ENCODE measurements at places on chromosomes 4 and X.

GRCh38 chr4:75741027-75741426 is 16.6 kb downstream of the USO1 start:
- no peak for DNase-seq

- DNase-seq: peak; percentile 33
These were observed 78.0 kb downstream of the ZFYVE28 start for GRCh38 chr4:2340272-2341061.

- DNase-seq: no peak
These were observed 689 bp upstream of the NHSL2 start for GRCh38 chrX:71909956-71910355.

DNA sequence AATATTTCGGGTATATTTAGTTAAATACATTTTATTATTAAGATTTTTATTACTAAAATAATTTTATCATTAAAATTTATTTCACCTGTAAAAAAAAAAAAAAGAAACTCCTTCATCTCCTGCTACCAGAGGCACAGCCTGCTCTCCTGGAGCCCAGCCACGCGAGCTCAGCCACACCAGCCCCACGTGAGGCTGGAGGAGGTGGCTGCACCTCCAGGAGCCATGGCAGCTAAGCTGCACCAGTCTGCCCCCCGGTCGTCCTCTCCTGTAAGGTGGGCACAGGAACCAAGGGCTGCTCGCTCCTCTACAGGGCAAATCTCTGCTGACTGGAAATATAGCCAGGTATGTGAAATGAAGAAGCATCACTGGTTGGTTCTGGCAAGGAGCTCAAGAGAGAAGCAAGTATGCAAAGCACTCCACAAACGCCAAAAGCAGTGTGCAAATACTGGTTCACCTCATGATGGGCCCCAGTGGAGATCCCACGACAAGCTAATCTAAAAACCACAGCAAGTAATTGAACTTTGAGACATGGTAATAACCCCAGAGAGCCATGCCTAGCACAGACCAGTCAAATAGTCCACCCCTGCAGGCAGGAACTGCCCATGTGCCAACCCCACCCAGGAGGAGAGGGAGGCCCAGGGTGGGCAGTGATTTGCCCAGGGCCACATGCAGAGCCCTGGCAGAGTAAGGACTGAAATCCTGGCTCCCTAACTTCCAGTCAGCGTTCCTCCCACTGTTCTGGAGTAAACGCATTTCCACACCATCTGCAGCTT is 90.1 kb downstream of the WFS1 start:
- DNase-seq: no peak

DNA sequence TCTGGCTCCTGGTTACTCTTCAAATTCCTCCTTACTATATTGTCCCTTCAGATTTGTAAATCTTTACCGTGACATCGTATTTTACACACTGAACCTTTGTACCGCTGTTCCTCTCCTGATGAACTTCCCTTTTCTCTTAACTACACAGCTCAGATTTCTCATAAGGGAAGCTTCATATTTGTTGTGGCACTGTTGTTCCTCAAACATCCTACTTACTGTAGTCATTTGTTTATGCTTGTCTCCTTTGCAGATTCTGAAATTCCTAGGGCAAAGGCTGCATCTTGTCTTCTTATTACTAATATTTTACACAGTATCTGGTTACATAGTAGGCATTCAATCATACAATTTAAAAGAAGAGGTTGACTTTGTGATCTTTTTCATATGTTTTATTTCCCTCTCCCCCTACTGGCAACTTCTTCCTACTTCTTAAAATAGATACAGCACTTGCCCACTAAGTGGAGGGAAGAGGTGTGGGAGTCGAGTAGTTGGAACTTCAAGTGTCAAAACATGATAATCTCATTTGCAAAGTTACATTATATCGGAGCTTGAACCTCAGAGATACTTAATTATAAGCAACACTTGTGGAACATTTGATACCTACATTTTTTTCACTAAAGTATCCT is 50.0 kb downstream of the TET2 start:
- DNase-seq: no peak

- no peak for DNase-seq
These were observed 591.5 kb downstream of the GALNTL6 start for GRCh38 chr4:172404676-172405075.

DNA sequence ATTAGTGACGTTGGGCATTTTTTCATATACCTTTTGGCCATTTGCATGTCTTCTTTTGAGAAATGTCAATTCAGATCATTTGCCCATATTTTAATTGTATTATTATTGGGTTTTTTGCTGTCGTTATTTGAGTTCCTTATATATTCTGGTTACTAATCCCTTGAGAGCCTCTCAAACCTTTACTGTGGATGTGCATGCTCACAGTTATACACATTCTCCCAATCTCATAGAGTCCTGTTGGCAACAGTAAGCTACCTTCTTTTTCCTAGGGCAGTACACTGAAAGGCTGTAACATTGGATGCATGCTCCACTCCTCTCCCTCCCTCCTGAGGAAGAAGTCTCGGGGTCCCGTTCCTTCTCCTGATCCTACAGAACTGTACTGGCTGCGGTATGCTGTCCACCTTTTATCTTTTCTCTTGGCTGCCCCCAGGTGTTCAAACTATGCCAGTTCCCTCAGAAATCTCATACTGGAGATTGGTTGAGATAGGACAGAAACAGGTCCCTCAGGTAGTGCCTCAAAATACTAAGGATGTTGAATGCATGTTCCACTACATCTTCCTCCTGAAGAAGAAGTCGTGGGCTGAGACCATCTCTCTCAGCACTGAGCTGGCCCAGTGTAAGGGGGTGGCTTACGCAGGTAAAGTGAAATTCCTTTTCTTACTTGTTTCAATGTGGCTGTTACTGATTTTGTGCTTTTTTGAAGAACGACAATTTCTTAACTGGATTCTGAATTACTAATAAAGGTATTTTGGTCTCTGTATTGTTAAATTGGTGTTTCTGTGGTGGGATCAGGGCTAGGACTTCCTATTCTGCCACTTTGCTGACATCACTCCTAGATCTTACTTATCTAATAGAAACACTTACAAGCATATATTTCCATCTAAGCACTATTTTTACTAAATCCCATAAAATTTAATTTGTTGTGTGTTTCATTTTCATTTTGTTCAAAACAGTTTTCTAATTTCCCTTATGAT is 145.4 kb upstream of the HUWE1 start:
- no peak for DNase-seq

DNA sequence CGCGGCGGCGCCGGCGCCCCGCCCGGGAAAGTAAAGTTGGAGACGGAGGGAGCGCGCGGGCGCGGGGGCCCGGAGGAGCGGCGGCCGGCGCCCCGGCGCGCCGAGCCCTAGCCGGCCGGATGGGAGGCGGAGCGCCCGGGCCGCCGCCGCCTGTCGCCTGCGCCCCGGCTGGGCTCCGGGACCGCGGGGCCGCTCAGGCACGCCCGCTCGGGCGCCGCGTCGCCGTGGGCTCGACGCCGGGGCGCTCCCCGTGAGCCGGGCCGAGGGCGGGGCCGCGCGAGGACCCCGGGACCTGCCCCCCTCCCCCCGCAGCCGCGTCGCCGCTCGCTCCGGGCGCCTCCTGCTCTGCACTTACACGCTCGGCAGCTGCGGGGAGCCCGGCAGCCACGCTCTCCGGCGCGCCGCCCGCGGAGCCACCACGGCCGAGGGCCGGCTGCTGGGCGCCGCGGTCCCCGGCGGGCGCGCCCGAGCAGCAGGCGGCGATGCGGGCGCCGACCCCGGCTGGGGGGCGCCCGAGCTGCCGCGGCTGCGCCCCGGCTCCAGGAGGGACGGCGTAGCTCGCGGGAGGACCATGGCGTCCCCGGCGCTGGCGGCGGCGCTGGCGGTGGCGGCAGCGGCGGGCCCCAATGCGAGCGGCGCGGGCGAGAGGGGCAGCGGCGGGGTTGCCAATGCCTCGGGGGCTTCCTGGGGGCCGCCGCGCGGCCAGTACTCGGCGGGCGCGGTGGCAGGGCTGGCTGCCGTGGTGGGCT is at the start of gene ADRA2C:
ADRA2C (plus strand) TSS at position 350 of the 749 bp plus-strand sequence; CDS start at position 572, 222 bp downstream.
- peak; percentile 52 for DNase-seq

DNA sequence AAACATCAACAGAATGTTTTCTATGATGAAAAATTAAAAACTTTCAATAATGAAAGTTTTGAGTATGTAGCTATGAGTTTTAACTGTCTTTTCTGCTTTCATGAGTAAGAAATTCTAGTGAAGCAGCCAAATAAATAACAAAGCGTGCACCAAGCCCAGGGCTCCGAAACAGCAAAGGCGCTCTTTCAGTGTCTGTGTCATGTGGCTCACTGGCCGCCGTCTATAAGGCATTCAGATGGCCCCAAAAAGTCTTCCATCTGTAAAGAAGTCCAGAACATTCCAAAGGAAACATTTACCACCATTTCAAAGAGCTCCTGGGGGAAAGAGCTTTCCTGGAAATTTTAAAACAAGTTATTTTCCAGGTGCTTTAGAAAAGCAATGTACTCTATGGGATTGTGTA is 139.9 kb downstream of the AFAP1 start:
- no peak for DNase-seq

- DNase-seq: no peak
These were observed 20.7 kb downstream of the ADH7 start for GRCh38 chr4:99414401-99414800.

- DNase-seq: no peak
These were observed 76.9 kb upstream of the RPL34 start for GRCh38 chr4:108543359-108543968.

DNA sequence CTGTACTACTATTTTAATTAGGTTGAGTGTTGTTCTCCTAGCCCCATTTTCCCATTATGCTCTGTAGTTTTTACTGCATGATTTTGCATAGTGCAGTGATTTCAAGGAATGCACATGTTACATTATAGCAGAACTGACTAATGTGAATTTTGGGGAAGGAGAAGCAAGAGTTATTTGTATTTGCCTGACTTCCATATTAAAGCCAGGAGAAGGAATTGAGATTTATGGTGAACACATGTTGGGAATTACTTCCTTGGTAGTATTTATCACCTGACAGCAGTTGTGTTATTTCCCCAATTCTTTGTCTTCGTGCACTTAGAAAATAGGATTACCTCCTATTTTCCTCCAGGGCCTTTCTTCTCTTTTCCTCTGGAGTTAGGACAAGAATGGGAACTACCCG is 3.2 kb downstream of the TMEM144 start:
- DNase-seq: no peak

DNA sequence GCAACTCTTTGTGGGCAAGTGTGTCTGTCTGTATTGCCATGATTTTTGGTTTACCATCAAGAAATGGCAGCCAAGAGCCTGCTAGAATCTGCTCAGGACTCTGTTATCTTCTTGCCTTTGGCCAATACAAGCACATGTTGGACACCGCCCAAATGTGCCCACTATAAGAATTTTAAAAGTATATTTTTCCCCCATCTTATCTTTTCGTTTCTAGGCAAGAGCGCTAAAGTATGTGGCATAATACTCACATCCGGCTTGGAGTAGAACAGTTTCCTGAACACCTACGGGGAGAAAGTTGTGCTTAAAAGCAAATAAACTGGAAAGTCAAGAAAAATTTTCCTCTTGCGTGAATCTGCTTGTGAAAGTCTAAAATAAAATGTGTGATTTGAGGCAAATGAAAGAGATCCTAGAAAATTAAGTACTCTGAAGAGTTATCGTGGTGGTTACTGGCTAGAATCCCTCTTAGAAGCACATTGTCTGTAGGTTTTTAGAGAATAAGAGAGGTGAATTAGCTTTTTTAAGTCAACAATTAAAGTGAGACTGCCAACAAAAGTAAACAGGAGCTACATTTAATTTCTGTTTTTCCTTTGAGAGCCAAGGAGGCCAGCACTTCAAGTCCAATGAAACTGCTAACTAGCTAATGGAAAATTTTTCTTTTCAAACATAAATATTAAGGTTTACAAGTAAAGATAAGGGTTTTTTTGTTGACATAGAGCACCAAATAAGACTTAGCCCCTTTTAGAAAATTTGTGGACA is 220.2 kb downstream of the SOWAHB start:
- no peak for DNase-seq

DNA sequence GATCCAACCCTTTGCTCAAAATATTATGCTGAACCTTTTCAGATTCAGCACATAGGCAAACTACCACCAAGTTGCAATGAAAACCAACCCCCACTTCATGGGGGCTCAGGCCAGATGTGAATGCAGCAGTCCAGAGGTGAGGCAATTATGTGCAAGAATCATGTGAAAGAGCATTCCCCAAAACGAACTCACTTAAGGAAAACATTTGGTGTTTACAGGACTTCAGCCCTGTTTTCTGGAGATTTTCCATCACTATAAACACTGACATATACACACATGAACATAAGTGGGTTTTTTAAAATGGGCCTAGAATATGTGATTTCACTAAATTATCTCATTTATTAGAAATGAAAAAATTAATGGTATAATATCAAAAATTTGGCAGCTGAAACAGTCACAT is 31.5 kb downstream of the BMP3 start:
- no peak for DNase-seq

GRCh38 chr4:28523681-28524190 is 1663.1 kb downstream of the STIM2 start:
- DNase-seq: no peak

- no peak for DNase-seq
These were observed 19.3 kb upstream of the SPIN2A start for GRCh38 chrX:57156397-57157049.

GRCh38 chr4:169765835-169766234 is 8.1 kb upstream of the HPF1 start:
- no peak for DNase-seq

All from mesothelial cell of epicardium (in vitro differentiated cells).